Substantia nigra (tissue), 51 donors: ENCODE measurements at places on chromosomes 4 and X.

DNA sequence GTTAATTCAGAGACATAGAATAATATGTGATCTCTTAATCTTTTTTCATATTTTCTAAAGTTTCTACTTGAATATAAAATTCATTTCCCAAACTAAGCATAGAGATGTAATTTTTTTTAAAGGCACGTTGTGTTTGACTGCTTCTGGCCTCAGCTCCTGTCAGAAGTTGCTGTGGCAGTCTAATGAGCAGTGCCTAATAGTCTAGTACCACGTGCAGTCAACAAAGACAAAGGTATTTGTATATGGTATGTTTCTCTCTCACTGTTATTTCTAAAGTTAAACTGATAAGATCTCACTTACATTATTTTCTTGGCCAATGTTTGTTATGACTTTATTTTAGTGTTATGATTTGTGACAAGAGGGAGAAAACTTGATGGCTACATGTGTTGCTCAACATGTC, 48.6 kb upstream of the MCUB start:
- no peak for DNase-seq

DNA sequence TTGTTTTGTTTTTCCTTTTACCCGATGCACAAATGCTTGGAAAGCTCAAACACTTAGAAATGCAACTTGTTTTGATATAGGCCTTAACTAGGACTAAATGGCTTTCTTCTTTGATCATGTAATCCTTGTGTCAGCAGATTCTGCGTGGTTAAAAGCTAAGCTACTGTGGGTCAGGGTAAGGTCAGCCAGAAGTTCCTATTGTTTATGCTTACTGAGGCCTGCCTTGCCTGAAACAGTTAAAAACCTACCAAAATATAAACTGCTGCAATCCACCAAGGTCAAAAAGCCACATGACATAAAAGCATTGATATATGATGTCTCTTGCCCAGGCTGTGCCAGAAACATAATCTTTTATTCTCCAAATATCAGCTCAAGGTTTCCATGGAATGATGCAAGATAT, 223.4 kb downstream of the FAM47B start:
- DNase-seq: no peak

DNA sequence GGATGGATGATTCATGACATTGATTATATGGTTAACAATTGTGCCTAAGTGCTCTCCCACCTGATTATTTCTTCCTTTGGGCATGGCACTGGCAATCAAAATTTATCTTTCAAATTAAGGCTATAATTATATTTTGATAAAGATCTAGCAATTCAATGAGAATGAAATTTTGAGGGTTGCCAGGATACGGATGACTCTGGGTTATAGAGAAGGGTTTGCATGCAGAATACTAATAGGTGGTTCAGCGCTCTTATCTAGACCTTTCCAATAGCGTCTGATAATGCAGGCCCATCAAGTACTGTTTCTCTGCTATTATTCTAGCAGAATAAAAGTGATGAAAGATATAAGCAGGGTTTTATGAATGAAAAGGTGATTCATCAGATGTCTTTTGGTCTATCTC, 74.9 kb upstream of the SCML1 start:
- no peak for DNase-seq

GRCh38 chr4:94762326-94762725, 4.6 kb downstream of the BMPR1B start:
- DNase-seq: no peak

DNA sequence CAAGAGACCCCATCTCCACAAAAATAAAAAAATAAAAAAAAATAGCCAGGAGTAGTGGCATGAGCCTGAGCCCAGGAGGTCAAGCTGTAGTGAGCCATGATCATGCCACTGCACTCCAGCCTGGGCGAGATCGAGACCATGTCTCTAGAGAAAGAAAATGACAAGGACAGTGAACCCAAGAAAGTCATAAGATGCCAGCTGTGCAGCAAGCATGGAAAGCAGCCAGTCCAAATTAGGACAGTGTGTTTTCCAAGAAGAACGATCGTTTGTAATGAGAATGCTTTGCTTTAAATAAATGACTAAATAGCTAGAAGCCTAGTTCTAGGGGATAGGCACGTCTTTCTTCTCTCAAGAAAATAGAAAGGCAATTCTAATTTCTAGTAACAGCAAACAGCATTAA, 58.4 kb upstream of the MSANTD1 start:
- DNase-seq: no peak

DNA sequence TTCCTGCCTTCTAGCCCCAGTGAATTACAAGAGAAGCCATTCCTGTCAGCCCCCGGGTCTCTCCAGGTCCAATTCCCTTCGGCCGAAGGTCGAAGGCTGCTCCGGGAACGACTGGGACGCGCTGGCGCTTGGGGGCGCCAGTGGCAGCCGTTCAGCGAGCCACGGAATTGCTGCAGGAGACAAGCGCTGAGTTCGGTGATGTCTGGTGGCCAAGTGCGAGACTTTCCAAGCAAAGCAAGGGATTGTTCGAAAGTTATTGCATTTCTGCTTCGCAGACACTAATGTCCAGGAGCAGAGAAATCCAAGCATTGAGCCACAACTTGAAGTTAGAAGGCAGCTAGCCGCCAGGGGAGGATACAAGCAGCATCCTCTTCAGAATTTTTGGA, 1.1 kb upstream of the DKK2 start:
- peak; percentile 2 for DNase-seq

DNA sequence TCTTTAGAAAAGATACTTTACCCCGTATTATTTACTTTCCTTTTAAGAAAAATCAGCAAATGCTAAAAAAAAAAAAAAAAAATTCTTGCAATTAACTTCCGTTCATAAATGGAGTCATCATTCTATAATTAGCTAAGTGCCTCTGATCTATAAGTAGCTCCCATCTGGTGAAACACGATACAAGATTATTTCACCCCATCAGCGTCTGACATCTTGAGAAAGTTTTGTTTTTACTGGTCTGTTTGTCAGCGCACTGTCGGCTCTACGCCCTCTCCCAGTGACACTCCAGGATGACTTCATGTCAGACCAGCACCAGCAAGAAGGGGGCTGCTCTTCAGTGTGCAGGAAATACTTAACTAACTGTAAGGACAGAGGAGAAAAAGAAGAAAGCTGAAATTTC, 108.3 kb downstream of the AFAP1 start:
- no peak for DNase-seq

DNA sequence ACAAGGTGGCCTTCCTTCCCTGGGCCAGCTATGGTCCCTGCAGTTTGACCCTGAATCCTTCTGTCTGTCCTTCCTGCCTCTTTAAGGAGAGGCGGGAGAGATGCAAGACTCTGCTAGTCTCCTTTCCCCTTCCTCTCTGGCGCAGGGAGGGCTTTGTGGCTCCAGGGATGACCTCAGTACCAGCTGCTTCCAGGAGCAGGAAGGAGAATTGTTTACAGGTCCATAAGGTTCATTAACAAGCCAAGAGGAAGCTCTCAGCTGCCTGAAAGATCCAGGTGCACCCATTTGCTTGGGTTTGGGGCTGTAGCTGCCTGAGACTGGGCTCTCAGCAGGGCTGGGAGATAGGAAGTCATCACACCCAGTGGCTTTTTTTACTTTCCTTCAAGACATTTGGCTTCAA, 4.0 kb upstream of the FATE1 start:
- no peak for DNase-seq

- no peak for DNase-seq
Measured at GRCh38 chr4:73446336-73446938, 10.4 kb downstream of the AFP start.

- no peak for DNase-seq
Measured at GRCh38 chr4:101792056-101792590, 1.6 kb downstream of the BANK1 start.

GRCh38 chrX:66328950-66329596, 165.0 kb downstream of the HEPH start:
- no peak for DNase-seq

DNA sequence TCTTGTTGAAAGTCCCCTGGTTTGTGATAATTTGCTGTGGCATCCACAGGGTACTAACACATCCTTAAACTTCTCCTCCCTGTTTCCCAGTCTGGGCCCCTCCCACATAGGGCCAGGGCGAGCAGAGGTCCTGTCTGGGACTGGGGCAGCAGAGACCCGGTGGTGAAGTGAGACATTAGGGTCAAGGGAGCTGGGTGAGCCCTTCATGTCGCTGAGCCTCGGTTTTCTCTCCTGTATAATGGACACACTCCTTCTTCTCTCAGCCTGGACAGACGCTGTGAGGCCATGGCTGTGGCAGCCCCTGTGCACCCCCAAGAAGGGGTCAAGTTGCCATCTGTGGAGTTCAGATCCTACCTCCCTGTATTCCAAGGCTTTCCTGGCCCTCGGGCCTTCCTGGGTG, 33.0 kb upstream of the HMX1 start:
- DNase-seq: no peak

DNA sequence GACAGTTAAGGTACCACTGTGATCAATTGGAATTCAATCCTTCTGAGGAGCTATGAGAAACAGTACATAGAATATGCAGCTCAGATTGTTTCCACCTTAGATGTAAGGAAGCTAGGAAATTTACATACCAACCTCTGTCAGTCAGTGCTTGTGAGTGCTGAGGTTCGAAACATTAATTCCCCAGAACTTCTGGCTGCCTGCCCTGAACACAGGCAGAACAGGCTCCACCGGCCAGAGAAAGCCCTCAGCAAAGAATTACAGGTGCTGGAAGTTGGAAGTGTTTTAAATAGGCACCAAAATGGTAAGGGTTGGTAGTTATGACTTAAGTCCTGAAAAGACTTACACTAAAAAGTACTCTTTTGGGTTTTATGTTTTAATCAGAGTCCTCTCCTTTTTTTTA, 651.8 kb downstream of the C4orf33 start:
- DNase-seq: no peak

DNA sequence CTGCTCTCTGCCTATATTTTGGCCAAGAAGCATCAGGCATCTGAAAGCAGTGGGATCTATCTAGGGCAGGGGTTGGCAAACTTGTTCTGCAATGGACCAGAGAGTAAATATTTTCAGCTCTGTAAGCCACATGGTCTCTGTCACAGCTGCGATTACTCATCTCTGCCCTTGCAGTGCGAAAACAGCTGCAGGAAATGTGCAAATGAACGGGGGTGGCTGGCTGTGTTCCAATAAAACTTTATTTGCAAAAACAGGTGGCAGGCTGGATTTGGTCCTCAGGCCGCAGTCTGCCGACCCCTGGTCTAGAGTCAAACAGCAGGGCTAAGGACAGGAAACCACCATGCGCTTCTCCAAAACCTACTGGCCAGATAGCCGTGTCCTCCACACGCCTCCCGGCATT, 48.6 kb downstream of the ACOX3 start:
- peak; percentile 13 for DNase-seq

DNA sequence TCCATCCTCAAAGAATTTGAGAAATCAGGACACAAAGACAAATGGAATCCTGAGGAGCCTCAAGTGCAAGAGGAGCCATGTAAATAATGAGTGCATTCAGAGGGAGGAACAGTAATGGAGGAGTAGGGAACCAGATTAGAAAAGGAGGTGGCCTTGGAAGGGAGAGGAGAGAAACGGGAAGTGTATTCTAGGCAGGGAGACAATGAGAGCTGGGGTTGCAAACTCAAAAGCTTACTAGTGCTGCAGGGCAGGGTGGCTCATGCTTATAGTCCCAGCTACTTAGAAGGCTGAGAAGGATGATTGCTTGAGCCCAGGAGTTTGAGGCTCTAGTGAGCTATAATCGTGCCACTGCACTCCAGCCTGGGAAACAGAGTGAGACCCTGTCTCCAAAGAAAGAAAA, 113.2 kb upstream of the LSM6 start:
- DNase-seq: no peak

DNA sequence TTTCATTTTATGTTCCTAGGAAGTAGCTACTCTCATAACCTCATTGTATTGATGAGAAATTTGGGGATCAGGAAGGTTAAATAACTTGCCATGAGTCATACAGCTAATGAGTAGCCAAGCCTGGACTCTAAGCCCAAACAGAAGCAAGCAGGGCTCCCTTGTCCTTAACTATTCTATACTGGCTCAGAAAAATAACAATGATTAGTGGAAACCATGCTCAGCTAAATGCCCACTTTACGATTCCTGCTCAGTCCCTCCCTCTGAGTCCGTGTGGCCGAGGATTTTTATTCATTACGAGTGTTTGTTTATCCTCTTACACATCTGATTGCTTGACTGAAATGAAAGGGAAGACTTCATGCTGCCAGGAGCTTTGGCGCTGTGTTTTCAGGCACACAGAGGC, 100.9 kb downstream of the SLC34A2 start:
- no peak for DNase-seq

- no peak for DNase-seq
Measured at GRCh38 chrX:66635360-66635759, 3.5 kb downstream of the EDA2R start.

- DNase-seq: no peak
Measured at GRCh38 chr4:25776795-25777194, 86.0 kb downstream of the SEL1L3 start.

DNA sequence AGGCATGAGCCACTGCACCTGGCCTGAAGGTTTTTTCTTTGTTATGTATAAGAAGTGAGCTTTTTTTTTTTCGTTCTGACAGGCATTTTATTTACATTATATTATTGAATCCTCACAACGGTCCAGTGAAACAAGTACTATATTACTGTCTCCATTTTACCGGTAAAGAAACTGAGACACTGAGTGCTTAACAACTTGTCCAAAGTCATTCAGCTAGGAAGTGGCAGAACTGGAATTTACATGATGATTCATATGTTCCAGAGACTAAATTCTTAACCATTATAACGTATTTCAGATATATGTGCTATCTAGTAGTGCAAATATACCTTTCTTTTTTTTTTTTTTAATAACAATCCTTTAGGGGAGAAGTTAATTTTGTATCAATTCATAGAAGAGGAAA, 18.4 kb upstream of the SLC6A14 start:
- DNase-seq: no peak
